ENCODE measurements at places on chromosomes 2 and 18. TPM values are rescaled to one million over a fixed set of nuclear protein-coding genes. Genes with fewer than 3 reads are reported as not detected.
A peak's percentile ranks its signal among the peaks of the same experiment; 100 is the strongest.

Gene CHRNG
- not detected for total RNA-seq

DNA sequence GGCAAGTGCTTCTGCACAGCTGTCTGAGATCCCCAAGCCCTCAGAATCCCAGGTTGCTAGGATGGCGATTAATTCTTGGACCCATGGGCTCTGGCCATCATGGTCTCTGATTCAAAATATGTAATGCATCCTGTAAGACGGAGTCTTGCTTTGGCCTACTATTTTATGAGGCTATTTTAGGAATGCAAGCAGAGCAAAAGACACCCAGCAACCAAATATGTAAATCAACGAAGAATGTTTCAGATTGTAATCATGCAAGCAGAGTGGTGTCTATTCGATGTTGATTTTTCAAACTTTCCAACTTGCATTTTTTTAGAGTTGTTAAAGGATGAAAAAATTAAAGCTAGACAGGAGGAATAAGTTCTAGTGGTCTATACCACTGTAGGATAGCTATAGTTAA lies 154.8 kb downstream of the COL6A3 start:
- H3K27me3 ChIP-seq: no peaks in the 10 kb centered on the region
- H3K4me3 ChIP-seq: no peak overlapping the region
- no peak for DNase-seq

Gene MC2R
- not detected for total RNA-seq

GRCh38 chr2:20257411-20257810 lies 32.5 kb upstream of the SDC1 start:
- H3K36me3 ChIP-seq: peaks cover 86% of the 10 kb centered on the region
- no peak overlapping the region for H3K4me3 ChIP-seq
- no peak for DNase-seq
- H3K4me1 ChIP-seq: no peaks in the 10 kb centered on the region

Gene ADRA2B
- 0.43 TPM for total RNA-seq

Gene FKBP1B
- total RNA-seq: 13.6 TPM

DNA sequence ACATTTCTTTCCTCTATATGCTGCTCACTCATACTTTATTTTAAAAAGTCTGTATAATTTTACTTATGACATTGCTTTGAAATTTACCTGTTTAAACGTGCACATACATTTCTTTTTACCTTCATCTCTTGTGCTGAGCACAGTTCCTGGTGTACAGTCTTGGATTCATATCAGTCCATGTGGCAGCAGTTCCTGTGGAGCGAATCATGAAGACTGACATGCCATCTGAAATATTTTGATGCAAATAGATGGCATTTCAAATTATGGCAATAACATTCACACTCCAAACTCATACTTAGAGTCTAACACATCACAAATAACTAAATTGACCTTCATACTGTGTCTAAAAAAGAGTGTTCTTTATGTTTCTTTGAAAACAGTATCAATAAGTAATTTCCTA lies 90.3 kb upstream of the CDH2 start:
- no peaks in the 10 kb centered on the region for H3K36me3 ChIP-seq
- no peak overlapping the region for H3K4me3 ChIP-seq
- H3K4me1 ChIP-seq: no peaks in the 10 kb centered on the region
- H3K27ac ChIP-seq: no peak overlapping the region

Gene TRABD2A
- 0.58 TPM for total RNA-seq

- no peak overlapping the region for H3K4me3 ChIP-seq
- H3K27ac ChIP-seq: no peak overlapping the region
- H3K4me1 ChIP-seq: no peaks in the 10 kb centered on the region
- no peaks in the 10 kb centered on the region for H3K36me3 ChIP-seq
- peak; percentile 35 for DNase-seq
Measured at GRCh38 chr18:59180150-59180845, 39.7 kb upstream of the GRP start.

Gene MAP3K20
- total RNA-seq: 9.3 TPM

Gene GATA6
- total RNA-seq: 79.9 TPM

Gene UGT1A9
- 3.9 TPM for total RNA-seq

DNA sequence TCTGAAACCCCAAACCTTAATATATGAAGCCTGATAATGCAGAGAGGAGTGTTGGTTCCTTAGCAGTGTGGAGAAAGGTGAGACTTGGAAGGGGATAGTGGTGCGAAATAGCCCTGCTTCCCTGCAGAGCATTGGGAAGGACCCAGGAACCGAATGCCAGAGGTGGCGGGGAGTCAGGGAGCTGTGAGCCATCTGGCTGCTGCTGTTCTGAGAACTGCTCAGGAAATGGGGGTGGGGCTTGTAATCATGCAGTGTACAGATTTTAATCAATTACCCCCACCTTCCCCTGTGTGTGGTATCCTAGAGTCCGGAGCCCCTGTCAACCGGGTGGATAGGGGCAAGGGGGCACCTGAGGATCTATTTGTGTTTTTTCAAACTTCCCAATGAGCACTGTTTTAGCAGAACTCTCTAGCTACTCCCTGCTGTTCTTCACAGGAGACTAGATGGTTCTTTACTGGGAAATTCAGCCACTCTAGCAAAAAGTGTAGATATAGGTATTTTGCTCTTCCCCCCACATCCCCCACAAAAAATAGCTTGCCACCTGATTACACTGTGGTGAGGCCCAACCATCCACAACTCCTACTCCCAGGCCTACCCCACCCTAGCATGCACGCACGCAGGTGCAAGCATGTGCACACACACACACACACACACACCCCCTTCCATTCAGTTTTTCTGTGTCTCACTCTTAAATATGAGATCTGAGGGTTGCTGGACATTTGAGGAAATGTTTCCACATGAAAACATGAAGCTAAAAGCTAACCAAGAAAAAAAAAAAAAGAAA lies 30.1 kb upstream of the MBOAT2 start:
- DNase-seq: peak; percentile 35
- H3K27me3 ChIP-seq: no peaks in the 10 kb centered on the region
- H3K36me3 ChIP-seq: no peaks in the 10 kb centered on the region
- H3K4me1 ChIP-seq: peaks cover 18% of the 10 kb centered on the region
- H3K27ac ChIP-seq: no peak overlapping the region

Gene TAF4B
- 33.6 TPM for total RNA-seq

Gene GAREM2
- 1.5 TPM for total RNA-seq

- H3K27ac ChIP-seq: no peak within 1 kb of the TSS
- peaks cover 19% of the 10 kb centered on the region for H3K27me3 ChIP-seq
- DNase-seq: peak; percentile 9
- H3K36me3 ChIP-seq: no peaks in the 10 kb centered on the region
- peaks cover 15% of the 10 kb centered on the region for H3K4me1 ChIP-seq
Measured at GRCh38 chr2:228181098-228182019, at the start of gene SPHKAP. TSS of gene SPHKAP (minus strand) at chr2:228181687. CDS start at chr2:228181598, 89 bp downstream.

- DNase-seq: peak; percentile 61
- H3K27me3 ChIP-seq: no peaks in the 10 kb centered on the region
- H3K4me3 ChIP-seq: no peak overlapping the region
- H3K36me3 ChIP-seq: no peaks in the 10 kb centered on the region
- no peaks in the 10 kb centered on the region for H3K4me1 ChIP-seq
Measured at GRCh38 chr18:10872304-10872703, 277.1 kb downstream of the PIEZO2 start.

Gene DSG1
- total RNA-seq: not detected

DNA sequence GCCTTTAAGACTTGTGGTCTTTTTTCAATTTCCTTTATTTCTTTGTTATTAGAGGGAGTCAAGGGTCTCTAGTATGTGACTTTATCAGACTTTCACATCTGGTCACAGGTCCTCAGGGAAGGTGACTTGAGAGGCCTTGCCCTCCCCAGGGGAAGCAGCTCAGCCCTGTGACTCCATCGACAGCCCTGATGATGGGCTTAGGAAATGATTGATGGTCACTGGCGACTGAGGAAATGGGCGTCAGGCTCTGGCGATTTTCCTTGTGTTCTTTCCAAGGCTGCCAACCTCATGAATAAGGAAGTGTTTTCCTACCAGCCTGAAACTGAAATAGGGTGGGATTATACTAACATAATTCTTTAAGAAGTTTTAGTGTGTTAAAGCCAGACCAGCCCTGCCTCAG lies 21.1 kb downstream of the SERPINE2 start:
- no peaks in the 10 kb centered on the region for H3K36me3 ChIP-seq
- H3K27me3 ChIP-seq: no peaks in the 10 kb centered on the region

DNA sequence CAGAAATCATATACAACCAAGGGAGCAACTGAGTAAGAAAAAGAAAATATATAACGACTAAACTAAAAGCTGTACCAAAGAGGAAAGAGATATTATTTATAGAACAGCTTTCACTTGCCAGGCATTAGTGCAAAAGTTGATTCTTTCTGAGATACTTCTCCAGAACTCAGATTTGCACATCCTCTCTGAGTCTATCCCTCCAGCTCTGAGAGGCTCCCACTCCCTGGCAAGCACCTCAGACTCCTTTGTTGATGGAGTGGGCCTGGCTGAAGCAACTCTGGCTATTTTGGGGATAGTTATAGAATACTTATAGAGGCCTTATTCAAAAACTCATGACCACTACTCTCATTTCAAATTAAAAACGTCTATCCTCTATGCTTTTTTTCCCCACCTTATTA lies 501.6 kb upstream of the TNP1 start:
- peak overlapping the region; percentile 72 for H3K27ac ChIP-seq
- H3K36me3 ChIP-seq: no peaks in the 10 kb centered on the region
- H3K27me3 ChIP-seq: no peaks in the 10 kb centered on the region

GRCh38 chr2:206213514-206213845 lies 53.8 kb downstream of the EEF1B2 start:
- H3K27me3 ChIP-seq: peaks cover 26% of the 10 kb centered on the region
- no peaks in the 10 kb centered on the region for H3K36me3 ChIP-seq
- no peak for DNase-seq
- H3K4me1 ChIP-seq: peaks cover 10% of the 10 kb centered on the region
- no peak overlapping the region for H3K27ac ChIP-seq

- H3K36me3 ChIP-seq: no peaks in the 10 kb centered on the region
- no peaks in the 10 kb centered on the region for H3K4me1 ChIP-seq
- H3K27me3 ChIP-seq: no peaks in the 10 kb centered on the region
- H3K27ac ChIP-seq: no peak overlapping the region
Measured at GRCh38 chr2:232675381-232675780, 21.8 kb upstream of the GIGYF2 start.

Gene CRYBA2
- not detected for total RNA-seq

- no peaks in the 10 kb centered on the region for H3K36me3 ChIP-seq
- H3K4me1 ChIP-seq: no peaks in the 10 kb centered on the region
- no peaks in the 10 kb centered on the region for H3K27me3 ChIP-seq
Measured at GRCh38 chr18:11553098-11553940, 56.1 kb upstream of the SLC35G4 start.

DNA sequence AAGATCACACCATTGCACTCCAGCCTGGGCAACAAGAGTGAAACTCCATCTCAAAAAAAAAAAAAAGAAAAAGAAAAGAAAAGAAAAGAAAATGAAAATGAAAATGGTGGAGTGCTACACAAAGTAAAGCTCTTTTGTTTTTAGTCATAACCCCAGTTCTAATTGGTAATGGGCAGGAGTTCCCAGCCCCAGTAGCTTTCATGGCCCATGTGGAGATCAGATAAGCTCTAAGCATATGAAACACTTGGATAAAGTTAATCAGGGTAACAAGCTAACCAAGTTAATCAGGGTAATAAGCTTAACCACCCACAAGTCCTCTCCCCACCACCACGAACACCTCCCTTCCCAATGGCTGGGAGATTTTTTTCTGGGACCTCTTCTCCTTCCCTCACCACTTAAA lies 240.8 kb downstream of the BCL11A start:
- no peak overlapping the region for H3K4me3 ChIP-seq
- no peaks in the 10 kb centered on the region for H3K36me3 ChIP-seq
- no peak overlapping the region for H3K27ac ChIP-seq
- H3K4me1 ChIP-seq: no peaks in the 10 kb centered on the region
- H3K27me3 ChIP-seq: peaks cover 4% of the 10 kb centered on the region

DNA sequence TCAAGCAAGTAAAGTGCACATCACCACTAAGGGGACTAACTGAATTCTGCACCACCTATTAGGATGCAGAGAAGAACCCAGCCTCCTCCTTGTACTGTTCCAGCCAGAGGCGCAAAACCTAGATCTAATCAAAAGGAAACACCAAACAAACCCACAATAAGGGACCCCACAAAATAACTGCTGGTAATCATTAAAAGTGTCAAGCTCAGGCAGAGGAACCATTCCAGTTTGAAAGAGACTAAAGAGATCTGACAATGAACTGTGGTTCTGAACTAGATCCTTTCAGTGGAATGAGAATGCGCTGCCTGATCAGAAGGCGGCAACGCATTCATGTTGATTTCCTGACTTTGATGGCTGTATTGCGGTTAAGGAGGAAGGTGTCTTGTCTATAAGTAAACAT lies 16.8 kb downstream of the HDLBP start:
- H3K4me1 ChIP-seq: peaks cover 25% of the 10 kb centered on the region
- H3K27me3 ChIP-seq: no peaks in the 10 kb centered on the region
- H3K27ac ChIP-seq: no peak overlapping the region
- H3K4me3 ChIP-seq: no peak overlapping the region
- peaks cover 5% of the 10 kb centered on the region for H3K36me3 ChIP-seq

- H3K36me3 ChIP-seq: peaks cover 25% of the 10 kb centered on the region
- no peak for DNase-seq
- H3K4me1 ChIP-seq: no peaks in the 10 kb centered on the region
- H3K27me3 ChIP-seq: no peaks in the 10 kb centered on the region
Measured at GRCh38 chr18:23943104-23943503, 71.5 kb upstream of the TTC39C start.

DNA sequence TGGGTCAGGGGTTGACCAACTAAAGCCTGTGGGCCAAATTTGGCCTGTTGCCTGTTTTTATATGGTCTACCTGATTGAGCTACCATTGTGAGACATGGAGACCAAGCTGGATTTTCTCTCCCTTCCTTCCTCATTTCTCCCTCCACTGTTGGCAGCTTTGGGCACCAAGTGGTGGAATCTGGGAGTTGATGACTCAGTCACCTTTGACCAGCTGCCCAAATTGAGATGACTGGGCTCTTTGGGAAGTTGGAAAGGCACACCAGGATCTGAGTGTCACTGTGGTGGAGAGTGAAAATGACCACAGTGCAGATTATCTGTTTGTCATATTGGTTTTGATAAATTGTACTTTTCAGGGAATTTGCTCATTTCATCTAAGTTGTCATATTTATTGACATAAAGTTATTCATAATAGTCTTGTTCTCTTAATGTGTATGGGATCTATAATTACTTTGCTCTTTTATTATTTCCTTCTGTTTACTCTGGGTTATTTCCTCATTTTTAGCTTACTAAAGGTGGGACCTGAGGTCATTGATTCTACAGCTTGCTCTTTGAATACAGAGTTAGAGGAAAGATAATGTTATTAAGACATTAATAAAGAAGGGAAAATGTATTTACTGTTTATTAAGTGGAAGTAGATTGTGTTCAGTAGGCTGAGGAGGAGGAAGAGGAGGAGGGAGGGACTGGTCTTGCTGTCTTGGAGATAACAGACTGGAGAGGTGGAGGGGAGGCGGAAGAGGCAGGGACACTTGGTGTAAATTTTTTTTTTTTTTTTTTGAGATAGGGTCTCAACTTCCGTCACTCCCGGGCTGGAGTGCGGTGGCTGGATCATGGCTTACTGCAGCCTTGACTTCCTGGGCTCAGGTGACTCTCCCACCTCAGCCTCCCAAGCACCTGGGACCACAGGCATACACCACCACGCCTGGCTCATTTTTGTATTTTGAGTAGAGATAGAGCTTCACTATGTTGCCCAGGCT lies 31.8 kb downstream of the AGFG1 start:
- H3K36me3 ChIP-seq: no peaks in the 10 kb centered on the region
- DNase-seq: peak; percentile 52
- H3K4me1 ChIP-seq: peaks cover 73% of the 10 kb centered on the region
- H3K4me3 ChIP-seq: no peak overlapping the region
- H3K27me3 ChIP-seq: no peaks in the 10 kb centered on the region

Measured in stomach (tissue), 19 donors.